ENCODE measurements at places on chromosomes 3 and 15.

GRCh38 chr3:62479326-62479725 is 106.0 kb upstream of the FEZF2 start:
- DNase-seq = no peak

DNA sequence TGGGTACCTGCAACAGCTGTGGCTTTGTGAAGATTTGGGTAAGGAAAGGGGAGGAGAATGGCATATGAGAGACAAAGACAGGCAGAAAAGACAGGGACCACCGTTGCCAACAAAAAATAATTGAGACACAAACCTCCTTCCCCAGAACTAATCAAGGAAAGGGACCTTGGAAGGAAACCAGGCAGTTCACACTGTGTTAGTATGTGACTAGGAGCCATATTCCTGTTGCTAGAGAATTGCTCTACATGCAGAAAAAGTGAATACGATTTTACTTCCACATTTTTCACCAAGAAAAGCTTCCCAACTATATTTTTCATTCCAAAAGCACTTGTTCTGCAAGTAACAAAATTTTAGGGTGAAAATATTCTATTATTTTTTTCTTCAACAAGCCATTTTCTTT is 393.7 kb upstream of the ADAMTS9 start:
- DNase-seq = no peak

DNA sequence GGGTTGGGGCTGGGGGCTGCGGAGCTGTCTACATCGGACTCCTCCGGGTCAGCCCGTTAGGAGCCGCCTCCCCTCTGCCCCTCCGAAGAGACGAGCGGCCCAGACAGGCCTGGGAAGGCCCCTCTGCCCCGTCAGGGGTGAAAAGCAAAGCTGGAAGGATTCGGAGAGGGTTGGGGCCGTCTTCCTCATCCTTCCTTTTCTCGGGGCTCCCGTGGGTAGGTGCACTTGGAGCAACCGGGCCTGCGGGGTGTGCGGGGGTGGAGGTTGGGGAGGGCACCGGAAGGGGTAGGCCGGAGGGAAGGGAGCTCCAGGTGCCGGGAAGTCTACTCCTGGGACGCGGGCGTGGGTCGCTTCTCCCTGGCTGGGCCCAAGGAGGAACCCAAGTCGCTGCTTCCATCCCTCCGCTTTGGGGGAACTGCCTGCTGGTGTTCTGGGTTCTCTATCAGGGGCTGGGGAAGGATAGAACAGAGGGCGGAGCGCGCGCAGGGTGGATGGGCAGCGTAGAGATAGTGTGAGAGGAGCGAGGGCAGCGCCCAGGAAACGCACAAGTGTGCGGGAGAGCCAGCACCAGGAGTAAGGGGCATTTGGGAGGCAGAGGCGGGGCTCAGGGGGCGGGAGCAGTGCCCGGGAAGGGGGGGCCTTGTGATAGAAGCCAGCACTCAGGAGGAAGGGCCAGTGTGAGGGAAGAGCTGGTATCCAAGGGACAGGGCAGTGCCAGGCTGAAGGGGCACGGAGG is 590 bp downstream of the POLR2H start:
- DNase-seq = no peak

DNA sequence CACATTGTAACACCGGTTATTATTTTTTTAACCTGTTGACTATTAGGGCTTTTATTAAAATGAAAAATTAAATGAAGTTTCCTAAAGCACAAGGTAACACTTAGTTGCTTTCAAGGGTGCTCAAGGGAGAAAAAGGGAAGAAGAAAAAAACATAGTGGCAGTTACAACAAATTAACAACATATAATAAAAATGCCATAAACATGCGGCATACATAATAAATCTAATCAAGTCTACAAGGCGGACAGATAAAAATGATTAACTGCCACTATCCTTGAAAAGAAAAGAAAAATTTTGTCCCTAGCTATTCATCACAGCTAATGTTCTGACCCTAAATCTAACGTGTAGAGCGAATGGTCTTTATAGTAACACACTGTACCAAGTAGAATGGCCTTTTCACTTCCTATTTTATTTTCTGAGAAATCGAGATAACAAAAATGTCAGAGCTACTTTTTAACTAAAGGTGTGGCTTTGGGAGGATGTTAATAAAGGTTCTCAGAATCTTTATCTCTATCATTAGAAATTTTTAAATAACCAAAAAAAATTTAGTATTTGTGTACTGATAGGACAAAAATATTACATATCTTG is 194.9 kb downstream of the FOXP1 start:
- no peak for DNase-seq

DNA sequence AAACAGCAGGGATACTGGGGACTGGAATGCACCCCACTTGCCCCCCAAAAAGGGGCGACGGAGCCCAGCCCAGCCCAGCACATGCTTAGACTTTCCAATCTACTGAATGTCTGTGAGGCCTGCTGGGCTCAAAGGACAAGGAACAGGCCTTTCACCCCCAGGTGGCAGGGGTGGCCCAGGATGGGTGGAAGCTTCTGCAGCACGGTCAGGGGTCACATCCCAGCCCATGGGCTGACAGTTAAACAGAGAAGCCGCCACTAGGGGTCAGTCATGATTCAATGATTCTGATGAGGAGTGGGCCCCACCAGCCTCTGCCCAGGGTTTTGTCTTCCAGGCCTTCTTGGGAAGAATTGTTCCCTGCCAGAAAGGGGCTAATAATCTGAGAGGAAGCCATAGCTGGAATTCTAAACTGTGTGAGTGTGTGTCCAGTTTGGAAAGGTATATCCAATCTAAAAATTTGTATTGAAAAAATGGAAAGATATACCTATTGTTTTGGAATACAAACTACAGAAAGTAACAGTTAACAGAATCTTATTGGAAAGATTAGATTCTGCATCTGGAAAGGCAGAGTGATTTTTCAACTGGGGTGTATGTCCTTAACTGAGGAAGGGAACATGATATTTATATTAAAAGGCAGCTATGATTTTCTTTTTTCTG is 2.2 kb downstream of the CHRNB4 start:
- DNase-seq = peak; percentile 11

GRCh38 chr3:148923592-148923991 is 58.5 kb downstream of the CPA3 start:
- DNase-seq = no peak

- no peak for DNase-seq
Measured at GRCh38 chr3:140617135-140617534, 60.7 kb upstream of the TRIM42 start.

DNA sequence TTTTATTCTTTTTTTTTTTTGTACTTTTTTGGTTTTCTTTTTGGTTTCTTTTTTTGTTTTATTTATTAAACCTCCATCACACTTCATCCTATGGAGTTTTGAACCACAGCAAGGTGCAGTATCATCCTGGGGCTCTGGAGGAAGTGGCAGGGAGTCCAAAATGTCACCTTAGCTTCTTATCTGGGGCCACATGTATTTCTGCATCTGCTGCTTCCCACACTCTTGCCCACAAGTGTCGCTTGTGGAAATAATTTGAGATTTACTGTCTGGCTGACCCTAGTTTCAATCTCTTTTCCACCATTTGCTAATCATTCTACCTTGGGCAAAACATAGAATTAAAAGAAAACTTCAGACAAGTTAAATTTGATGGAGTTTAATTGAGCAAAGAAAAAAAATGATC is 6.4 kb downstream of the OPA1 start:
- no peak for DNase-seq

DNA sequence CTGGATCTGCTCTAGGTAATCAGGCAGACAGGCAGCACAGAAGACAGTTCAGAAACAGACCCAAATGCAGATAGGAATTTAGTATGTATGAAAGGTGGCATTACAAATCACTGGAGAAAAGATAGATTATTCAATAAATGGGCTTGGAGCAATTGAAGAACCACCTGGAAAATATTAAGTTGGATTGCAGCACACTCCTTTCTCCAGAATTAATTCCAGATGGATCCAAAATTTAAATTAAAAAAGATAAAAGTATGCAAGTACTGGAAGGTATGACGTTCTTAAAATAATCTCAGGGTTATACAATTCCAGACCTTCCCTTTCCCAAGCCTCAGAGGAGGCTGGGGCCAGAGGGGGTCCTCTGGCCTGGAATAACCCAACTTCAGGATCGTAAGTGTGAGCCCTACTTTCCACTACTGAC is 32.5 kb downstream of the HRH1 start:
- no peak for DNase-seq

DNA sequence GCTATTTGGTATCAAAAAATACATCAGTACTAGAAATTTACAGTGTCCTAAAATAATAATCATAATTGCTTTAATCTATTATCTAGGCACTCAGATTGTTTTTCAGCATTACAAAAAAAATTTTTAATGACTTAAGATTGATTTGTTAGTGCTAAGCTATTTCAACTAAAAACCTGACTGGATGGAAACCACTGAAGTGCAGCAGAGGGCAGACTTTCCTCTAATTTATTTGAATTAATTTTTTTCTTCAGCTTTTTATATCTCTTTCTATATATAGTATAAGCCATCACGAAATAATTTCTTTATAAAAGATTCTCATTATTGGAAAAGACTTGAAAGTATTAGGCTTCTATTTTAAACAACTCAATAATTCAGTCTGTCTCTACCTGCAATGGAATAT is 131.4 kb downstream of the IQCH start:
- no peak for DNase-seq

DNA sequence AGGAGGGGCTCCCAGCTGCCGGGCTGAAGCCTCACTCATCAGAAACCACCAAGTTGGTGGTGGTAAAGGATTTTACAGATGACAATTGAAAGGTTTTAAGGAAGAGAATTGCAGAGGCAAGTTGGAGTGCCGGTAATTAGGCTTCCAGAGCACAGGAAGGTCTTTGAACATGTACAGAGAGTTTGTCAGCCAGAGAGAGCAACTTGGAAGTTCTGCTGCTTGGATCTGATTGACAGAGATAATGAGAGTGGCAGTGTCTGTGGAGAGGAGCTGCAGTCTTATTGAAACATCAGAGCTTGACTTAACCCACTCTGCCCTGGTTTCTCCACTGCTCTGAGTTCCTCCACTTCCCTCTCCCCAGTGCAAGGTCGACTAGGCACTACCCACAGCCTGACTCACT is 448.6 kb downstream of the EPHB1 start:
- DNase-seq = no peak

- DNase-seq = no peak
Measured at GRCh38 chr3:160279657-160280056, 54.4 kb downstream of the C3orf80 start.

- no peak for DNase-seq
Measured at GRCh38 chr3:194322678-194323211, 28.4 kb downstream of the CPN2 start.

DNA sequence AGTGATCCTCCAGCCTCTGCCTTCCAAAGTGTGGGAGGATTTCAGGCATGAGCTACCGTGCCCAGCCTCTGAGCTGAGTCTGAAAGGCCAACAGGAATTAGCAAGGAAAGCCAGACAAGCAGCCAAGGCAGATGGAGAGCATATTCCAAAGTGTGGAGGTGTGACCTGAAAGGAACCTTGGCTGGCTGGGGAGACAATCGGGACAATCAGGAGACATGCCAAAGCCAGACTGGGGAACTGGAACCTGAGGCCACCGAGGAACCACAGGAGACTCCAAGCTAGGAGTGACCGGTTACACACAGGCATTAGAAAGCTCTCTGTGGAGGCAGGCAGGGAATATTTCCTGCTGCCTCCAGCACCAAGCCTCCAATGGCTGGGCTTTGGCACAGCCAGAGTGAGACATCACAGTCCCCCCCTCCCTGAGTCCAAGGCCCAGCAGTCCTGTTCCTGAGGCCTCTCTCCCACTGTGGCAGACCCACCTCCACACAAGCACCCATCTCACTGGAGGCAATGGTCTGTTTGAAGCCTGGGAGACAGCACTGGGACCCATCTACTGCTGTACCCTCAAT is 4.5 kb upstream of the C15orf39 start:
- no peak for DNase-seq

DNA sequence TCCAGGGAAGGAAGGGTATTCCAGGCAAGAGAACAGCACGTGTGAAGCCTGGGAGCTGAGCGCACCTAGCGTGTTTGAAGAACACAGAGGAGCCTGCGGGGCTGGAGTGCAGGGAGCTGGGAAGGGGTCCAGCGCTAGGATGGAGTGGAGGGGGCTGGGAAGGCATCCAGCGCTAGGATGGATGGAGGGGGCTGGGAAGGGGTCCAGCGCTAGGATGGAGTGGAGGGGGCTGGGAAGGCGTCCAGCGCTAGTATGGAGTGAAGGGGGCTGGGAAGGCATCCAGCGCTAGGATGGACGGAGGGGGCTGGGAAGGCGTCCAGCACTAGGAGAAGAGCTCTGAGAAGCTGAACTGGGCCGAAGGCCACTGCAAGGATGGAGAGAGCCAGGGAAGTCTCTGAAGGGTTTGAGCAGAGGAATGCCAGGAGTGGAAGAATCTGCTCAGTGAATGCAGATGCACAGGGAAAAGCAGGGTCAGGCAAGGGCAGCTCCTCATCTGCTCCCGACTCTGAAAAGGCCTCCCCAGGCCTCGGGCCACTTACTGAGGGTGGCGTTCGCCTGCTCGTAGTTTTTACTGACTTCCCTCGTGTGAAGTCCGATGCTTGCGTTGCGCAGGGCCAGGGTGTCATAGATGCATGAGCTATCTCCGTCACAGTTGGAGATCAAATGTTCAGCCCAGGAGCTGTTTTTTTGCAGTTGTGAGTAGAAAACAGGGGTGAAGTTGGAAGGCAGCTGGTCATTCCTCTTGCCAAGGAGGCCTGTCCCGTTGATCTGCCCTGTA is 39.8 kb downstream of the MUC20 start:
- no peak for DNase-seq

- peak; percentile 93 for DNase-seq
Measured at GRCh38 chr3:129485721-129486663, 42.4 kb upstream of the RHO start.

DNA sequence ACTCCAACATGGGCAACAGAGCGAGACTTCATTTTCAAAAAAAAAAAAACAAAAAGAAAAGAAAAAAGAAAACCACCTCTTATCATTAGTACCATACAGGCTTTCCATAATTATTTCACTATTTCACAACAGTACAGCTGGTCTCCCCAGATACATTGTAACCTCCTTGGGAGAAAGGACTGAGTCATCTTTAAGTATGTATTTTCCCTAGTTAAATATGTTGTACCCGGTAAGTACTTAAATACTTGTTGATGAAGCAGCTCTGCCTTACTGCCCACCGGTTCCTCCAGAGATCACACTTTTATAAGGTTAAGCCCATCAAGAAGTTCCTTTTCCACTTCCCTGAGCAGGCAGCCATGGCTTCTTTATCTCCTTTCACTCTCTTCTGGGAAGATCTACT is 789.5 kb upstream of the CFAP20DC start:
- DNase-seq = no peak

DNA sequence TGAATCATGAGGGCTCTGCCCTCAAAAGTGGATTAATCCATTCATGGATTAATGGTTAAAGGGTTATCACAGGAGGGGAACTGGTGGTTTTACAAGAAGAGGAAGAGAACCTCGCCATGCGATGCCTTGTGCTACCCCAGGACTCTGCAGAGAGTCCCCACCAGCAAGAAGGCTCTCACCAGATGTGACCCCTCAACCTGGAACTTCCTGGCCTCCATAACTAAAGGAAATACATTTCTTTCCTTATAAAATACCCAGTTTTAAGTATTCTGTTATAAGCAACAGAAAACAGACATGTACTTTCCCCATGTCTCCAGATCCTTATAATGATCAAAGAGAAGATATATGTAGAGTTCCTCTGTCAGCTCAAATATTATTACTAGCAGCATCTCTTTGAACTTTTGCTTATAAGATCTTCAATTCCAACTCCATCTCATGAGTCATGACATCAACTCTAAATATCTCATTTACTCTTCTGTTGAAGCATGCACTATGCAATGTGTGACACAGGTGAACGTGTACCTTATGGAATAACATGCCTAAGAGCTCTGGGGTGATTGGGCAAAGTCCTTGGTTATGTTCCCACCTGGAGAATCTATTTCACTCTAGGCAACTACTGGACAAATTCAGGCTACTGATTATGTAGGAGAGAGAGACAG is 37.5 kb upstream of the ZBTB38 start:
- DNase-seq = no peak

GRCh38 chr3:106420628-106421027 is 551.8 kb upstream of the CBLB start:
- DNase-seq = no peak

Measured in astrocyte of the cerebellum (primary cell).